NCI-H1092 (cell line): ENCODE measurements at places on chromosomes 6 and 20.
A peak's percentile ranks its signal among the peaks of the same experiment; 100 is the strongest.

GRCh38 chr6:146429831-146430230 lies 113.8 kb upstream of the RAB32 start:
- no peak for DNase-seq

DNA sequence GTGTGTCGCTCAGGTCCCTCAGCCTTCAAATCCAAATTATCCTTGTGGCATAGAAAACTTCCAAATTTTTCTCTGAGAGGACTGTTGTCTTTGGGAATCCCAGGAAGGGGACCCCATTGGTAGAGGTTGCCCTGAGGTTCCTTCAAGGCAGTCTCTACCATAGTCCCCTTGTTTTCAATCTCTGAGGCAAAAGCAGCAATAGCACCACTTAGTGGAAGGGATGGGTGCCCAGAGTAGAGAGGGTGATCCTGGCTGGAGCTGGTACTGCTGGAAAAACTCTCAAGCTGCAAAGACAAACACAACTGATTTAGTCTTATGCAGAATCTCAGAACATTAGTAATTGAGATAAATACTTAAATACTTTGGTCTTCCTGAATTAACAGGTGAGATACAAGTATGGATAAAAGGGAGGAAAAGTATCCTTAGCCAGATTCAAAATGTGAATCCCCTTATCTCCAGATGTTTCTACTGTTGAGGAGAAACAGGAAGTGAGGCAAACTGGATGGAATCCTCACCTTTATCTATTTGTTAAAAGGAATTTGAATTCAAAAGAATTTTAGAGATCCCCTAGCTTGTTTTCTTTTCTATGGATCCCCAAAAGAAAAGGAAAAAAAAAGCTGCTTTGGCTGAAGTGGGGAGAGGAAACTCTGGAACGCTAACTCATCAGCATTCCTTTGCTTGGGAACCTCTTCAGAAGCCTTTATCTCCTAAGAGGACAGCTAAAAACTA lies 13.4 kb downstream of the ZNF318 start:
- no peak for DNase-seq

DNA sequence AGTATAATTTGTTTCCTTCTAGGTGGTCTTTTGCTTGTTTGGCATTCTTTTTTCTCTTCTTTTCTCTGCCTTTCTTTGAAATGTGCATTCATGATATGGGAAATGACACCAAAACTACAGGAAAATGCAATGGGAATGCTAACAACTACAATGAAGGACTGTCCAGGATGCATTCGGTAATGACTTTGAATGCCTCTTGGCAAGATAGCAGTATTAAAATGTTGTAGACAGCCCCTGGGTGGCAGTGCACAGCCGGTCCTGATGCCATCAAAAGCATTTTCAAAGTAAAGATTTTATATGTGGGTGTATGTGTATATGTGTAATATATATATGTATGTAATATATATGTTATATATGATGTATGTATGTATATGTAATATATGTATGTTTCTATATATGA lies 218.8 kb upstream of the MMS22L start:
- no peak for DNase-seq

DNA sequence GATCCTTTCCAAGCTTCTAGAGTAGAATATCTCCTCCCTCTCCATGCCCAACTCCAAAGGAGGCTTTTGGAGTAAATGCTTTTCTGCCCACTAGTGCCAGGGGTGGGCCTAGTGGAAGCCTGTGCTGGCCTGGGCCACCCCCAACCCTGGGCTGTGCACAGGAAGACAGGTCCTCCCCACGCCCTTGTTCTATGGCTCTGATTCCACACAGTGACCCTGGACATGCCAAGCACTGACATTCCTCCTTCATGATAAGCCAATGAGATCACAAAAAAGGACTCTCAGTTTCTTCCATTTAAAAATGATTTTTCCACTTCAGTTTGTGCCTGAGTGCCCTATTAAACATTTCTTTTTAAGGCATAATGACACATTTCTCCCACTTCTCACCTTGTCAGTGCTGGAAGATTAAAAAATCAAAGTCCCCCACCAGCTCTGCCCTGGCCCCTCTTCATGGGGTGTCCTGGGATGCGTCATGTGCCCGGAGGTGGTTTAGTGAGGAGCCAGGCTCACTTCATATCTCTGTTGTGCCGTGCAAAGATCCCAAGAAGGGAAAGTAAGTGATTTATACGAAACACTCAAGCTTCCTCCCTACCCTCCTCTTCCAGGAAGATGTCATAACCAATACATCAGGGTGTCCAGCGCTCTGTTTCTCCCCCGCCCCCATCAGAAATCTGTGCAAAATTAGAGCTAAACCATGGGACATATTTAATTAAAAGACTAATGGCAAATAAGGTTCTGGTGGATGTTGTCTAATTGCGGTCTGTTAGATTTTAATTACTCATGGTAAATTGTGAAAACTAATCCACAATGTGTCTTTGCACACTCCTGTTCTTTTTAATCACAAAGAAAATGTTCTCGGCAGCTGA lies 255.0 kb downstream of the NRN1 start:
- no peak for DNase-seq

DNA sequence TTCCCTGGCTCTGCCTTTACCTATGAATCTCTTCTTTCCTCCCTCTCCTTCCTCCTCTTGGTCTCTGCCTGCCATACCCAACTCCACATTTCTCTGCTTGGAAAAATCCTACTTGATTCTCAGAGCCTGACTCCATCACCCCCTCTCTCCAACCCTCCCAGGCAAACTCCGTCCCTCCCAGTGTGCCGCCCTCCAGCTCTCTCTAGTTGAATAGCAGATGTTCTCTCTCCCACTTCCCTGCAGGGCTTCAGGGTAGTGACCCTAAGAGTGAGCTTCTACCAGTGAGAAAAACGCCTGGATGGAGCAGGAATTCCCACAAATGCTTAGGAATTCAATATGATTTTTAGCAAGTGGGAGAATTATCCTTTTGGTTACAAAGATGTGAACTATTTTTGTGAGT lies 141.6 kb downstream of the MTHFD1L start:
- no peak for DNase-seq

DNA sequence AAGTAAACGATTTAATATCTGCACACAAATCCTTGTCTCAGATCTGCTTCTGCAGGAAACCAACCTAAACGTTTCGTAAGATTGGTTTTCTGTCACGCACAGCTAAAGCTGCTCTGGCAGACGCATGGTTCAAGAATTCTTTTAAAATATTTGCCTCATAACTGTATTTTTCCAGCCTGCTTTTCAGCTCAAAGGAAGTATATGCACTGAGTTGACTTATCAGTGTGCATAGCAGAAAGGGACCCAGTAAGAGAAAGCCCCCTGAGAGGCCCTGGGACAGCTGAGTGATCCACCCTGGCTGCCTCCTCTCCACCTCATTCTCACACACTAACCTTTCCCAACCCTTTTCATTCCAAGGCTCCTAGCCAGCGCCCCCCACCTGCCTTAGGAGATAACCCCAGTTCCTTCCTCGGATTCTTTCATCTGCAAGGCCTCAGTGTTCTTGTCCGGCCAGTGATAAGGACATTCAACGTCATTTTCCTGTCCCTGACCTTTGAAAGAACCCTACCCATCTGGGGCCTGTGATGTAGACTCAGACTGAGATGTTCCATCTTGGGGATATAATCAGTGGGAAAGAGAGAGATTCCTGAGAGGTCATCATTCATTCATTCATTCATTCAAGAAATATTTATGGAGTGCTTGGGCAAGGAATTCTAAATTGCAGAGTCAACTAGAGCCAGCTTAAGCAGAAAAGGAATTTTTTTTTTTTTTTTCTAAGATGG lies 22.4 kb upstream of the SLC9A8 start:
- no peak for DNase-seq

GRCh38 chr6:123016431-123017103 lies 20.5 kb downstream of the CLVS2 start:
- peak; percentile 72 for DNase-seq

DNA sequence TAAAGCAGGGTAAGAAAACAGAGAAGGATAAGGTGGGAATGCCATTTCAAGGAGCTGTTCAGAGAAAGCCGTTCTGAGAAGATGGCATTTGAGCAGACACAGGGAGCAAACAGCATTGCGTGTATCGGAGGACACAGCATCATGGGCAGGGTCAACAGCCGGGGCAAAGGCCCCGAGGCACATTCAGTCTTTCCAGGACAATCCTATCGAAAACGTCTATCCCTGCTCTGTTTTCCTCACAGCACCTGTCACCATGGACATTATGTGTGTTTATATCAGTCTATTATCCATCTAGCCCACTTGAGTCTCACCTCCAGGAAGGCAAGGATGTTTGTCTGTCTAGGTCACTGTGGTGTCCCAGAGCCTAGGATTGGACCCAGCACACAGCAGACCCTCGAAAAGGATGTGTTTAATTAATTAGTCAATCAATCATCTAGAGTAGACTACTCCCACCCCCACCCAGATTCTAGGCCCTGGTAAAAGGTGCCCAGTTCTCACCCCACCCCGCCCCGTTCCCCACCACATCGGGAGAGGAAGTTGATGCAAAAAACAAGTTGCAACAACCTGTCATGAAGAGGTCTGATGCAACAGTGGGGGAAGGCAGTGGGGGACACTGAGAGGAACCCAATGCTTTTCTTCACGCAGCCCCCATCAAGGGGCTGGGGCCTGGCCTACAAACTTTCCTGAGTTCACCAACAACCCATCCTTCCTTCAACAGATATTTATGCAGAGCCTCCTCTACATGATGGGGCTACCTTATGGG lies 66.6 kb downstream of the PREX1 start:
- no peak for DNase-seq

- DNase-seq, result no peak
These were observed 1.1 kb upstream of the KLHL32 start for GRCh38 chr6:96923400-96923799.

DNA sequence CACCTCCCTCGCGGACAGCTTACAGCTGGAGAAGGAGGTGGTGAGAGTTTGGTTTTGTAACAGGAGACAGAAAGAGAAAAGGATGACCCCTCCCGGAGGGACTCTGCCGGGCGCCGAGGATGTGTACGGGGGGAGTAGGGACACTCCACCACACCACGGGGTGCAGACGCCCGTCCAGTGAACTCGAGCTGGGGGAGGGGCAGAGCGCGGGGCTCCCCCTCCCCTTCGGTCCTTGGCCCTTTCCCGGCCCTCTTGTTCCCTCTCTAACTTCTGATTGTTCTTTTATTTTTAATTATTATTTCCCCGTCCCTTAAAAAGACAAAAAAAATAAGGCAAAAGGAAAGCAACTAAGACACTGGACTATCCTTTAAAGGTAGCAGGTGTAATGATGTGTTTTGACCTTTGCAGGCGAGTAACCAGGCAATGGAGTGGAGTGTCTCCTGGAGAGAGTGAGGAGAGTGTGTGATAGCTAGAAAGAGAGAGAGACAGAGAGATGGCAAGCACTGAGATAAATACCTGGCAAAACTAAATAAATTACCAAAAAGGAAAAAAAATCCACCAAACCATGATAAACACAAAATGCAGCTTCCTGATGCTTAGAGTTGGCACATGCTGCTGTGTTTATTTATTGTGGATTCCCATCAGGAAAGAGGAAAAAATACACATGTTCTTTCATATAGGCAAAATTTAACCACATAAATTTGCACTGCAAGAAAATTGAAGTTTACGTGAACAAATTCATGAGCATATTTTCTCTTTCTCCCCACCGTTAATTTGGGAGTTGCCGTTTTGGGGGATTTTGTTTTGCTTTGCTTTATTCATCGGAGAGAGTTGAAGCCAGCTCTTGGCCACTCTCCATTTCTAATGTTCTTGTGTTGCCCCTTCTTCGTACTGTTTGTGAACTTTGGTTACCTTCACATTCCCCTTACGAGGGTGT lies 1.9 kb downstream of the POU3F2 start:
- no peak for DNase-seq

DNA sequence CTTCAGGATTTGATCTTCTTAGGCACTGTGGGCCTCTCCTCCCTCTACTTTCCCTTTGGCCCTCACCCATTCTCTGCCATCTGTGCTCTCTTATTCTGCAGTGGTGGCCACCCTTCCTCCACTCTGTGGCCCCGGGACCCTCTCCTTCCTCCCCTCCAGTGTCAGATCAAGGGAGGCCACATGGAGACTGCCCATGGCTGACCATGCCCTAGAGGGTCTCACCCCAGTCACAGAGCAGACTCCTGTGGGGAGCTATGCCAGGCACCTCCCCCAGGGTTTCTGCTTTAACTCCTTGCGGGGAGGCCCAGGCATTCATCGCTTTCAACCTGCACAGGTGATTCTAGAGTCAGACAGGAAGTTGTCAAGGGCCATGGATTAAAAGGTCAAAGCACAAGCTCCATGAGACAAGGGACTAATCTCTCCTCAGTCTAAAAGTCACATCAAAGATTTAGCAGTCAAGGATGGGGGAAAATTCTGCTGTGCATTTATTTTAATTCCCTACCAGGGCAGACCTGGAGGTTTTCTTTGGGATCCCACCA lies 15.7 kb upstream of the CST3 start:
- DNase-seq, result no peak

DNA sequence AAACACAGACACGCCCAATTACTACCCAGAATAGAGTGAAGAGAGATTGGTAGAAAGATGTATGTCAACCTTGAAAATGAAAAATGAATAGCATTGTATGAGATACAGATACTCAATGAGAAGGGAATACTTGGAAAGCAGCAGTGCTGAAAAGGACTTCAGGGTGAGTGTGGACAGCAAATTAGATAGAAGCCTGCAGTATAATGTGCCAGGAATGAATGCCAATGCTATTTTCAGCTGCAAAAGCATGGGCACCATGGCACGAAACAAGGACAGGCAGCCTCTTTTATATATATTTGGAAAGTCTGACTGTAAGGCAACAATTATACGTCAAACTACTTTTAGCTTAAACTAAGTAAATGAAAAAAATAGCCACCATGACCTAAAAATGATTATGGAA lies 118.2 kb downstream of the PTCHD4 start:
- no peak for DNase-seq

- peak; percentile 98 for DNase-seq
These were observed 80.3 kb upstream of the CNKSR3 start for GRCh38 chr6:154590756-154591155.

DNA sequence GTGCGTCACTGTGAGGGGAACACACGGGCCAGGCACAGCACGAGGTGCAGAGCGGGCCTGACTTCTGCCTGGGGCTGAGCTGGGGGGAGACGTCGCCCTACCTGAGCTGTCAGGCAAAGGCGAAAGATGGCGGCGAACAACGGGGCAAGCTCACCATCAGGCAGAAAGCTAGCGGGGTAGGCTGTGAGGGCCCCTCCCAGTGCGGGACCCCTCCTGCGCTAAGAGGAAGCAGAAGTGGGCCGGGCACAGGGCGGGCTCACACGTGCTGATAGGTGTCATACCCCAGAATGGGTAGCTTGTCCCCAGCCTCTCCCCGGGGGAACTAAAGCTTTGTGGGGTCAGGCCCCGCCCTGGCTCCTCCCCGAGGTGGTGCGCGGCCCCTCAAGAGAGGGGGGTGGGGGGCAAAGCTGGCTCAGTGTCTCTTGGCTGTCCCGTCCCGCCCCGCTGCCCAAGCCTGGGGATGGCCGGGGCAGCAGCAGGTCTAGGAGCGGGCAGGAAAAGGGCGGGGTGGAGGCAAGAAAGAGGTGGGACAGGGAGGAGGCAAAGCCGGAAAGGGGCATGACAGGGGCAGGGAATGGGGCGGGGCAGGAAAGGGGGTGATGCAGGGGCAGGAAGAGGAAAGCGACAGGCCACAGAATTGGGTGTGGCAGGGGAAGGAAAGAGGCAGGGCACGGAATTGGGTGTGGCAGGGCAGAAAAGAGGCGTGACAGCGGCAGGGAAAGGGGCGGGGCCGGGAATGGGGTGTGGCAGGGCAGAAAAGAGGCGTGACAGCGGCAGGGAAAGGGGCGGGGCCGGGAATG lies 14.7 kb downstream of the UCKL1 start:
- DNase-seq, result no peak
